ENCODE measurements at places on chromosomes 5 and 9. TPM values are rescaled to one million over a fixed set of nuclear protein-coding genes. Genes with fewer than 3 reads are reported as not detected.

The CENPH gene
- 2.6 TPM for total RNA-seq

DNA sequence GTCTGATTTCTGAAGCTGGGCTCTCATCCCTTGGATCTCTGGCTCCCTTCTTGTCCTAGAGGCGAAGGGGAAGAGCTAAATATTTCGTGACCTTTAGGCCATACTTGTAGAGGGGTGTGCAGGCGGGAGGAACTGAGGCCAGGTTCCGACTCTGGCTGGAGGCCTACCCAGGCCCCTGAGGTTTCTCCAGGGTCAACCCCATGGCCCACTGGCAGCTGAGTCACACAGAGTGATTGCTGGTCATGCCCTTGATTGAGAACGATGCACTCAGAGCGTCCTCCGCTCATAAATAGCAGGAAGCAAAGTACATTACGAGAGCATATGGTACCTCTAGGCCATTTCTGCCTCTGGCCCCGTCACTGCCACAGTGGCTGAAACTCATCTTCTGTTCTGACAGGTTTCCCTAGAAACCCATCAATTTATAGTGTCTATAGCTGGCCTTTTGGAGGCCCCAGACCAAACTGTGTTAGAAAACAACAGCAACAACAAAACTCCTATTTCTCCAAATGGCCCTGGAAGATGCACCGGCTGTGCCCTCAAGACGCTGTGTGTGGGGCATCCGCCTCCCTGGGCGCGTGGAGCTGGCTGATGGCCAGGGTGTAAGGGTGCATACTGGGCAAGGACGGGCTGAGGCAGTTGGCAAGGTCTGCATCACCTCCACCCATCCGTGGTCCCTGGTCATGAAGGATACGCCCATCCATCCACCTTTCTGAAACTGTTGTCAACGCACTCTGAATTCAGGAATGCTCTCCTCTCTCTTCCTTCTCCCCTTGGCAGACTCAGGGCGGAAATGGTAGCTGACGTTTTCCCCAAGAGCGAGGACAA, 32.9 kb upstream of the FCN1 start:
- no peak overlapping the region for H3K4me3 ChIP-seq
- H3K36me3 ChIP-seq, result no peaks in the 10 kb centered on the region
- DNase-seq, result no peak
- no peak overlapping the region for H3K27ac ChIP-seq
- H3K27me3 ChIP-seq, result no peaks in the 10 kb centered on the region

GRCh38 chr5:135191084-135191826, 157.2 kb upstream of the PITX1 start:
- H3K27me3 ChIP-seq, result peaks cover 5% of the 10 kb centered on the region
- H3K27ac ChIP-seq, result no peak overlapping the region
- peaks cover 5% of the 10 kb centered on the region for H3K4me1 ChIP-seq
- peak; percentile 77 for DNase-seq
- H3K4me3 ChIP-seq, result no peak overlapping the region

DNA sequence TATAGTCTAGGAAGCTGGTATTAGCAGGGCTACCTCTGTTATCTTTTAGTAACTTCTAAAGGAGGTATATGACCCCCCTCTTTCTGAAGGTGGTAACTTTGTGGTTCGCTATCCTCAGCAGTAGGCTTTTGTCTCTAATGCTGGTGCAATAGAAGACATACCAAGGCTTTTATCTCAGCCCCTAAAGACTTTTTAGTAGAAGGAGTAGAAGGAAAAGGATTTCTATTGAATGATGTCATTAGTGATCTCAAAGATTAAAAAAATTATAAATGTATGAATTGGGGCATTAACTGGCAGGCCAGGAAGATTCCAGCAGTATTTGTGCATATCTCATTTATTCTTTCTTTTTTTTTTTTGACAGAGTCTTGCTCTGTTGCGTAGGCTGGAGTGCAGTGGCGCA, 78.2 kb downstream of the RAI14 start:
- no peaks in the 10 kb centered on the region for H3K36me3 ChIP-seq
- H3K27ac ChIP-seq, result no peak overlapping the region
- H3K4me3 ChIP-seq, result no peak overlapping the region
- no peaks in the 10 kb centered on the region for H3K27me3 ChIP-seq

The LCN1 gene
- total RNA-seq, result not detected

The DRD1 gene
- total RNA-seq, result 0.71 TPM

GRCh38 chr5:73705364-73705763, 79.4 kb downstream of the ARHGEF28 start:
- H3K4me1 ChIP-seq, result peaks cover 16% of the 10 kb centered on the region
- H3K27me3 ChIP-seq, result no peaks in the 10 kb centered on the region
- no peaks in the 10 kb centered on the region for H3K36me3 ChIP-seq
- DNase-seq, result no peak

- no peak for DNase-seq
- H3K4me3 ChIP-seq, result no peak overlapping the region
- no peak overlapping the region for H3K27ac ChIP-seq
- no peaks in the 10 kb centered on the region for H3K4me1 ChIP-seq
- no peaks in the 10 kb centered on the region for H3K27me3 ChIP-seq
Measured at GRCh38 chr9:10134266-10134665, 478.5 kb downstream of the PTPRD start.

The NUTM2F gene
- not detected for total RNA-seq

GRCh38 chr9:106032978-106033377, 338.6 kb downstream of the TMEM38B start:
- no peaks in the 10 kb centered on the region for H3K36me3 ChIP-seq
- no peak overlapping the region for H3K27ac ChIP-seq
- no peak overlapping the region for H3K4me3 ChIP-seq
- H3K27me3 ChIP-seq, result no peaks in the 10 kb centered on the region
- no peak for DNase-seq
- H3K4me1 ChIP-seq, result no peaks in the 10 kb centered on the region

All from adrenal gland (tissue), 19 donors.